Left renal pelvis (tissue), 4 donors: ENCODE measurements at places on chromosomes 11 and 22. TPM values are rescaled to one million over a fixed set of nuclear protein-coding genes. Genes with fewer than 3 reads are reported as not detected.

DNA sequence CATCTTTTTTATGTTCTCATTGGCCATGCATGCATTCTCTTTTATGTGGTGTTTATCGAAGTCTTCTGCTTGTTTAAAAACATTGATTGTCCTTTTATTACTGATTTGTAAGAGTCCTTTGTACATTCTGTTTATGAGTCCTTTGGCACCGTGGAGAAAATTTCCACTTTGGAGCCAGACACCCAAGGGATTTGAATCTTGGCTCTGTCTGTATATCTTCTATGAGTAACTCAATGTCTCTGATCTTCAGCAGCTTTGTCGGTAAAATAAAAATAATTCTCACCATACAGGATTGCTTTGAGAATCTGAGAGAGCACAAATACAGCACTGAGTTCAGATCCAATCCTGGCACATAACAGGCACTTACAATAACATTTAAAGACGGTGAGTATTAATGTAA lies 12.8 kb upstream of the SORL1 start:
- DNase-seq = no peak

GRCh38 chr11:3894128-3894731 lies 38.8 kb downstream of the STIM1 start:
- no peak for DNase-seq

DNA sequence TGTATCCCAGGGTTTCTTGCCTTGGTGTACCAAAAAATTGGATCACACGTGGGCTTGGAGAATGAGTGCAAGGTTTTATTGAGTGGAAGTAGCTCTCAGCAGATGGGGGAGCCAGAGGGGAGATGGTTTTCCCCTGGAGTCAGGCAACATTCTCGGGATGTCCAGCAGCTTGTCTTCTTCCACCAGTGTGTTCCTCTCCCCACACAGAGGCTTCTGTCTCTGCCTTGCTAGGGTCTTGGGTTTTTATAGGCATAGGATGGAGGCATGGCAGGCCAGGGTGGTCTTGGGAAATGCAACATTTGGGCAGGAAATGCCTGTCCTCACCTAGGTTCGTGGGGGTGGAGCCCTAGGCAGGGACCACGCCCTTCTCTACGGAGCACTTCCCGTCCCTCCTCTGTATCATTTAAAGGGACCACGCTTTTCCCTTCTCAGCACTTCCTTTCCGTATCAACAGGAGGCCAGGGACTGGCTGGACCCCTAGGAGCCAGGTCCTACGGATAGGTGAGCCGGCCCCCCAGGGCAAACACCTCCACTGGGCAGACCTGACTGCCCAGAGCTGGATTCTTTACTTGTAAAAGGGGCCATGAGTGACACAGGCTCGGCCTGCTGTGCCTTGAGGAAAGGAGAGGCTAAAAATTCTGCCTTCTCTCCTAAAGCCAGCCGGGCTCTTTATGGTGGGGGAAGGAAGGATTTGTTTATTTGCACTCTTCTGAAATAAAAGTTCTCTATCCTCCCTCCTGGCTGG lies 55.3 kb upstream of the CCDC188 start:
- no peak for DNase-seq

- DNase-seq = no peak
Measured at GRCh38 chr11:71115770-71116692, 136.3 kb downstream of the SHANK2 start.

The CD6 gene
- 0.50 TPM for polyA plus RNA-seq

GRCh38 chr22:23035557-23036277 lies 34.6 kb upstream of the GNAZ start:
- DNase-seq = no peak

DNA sequence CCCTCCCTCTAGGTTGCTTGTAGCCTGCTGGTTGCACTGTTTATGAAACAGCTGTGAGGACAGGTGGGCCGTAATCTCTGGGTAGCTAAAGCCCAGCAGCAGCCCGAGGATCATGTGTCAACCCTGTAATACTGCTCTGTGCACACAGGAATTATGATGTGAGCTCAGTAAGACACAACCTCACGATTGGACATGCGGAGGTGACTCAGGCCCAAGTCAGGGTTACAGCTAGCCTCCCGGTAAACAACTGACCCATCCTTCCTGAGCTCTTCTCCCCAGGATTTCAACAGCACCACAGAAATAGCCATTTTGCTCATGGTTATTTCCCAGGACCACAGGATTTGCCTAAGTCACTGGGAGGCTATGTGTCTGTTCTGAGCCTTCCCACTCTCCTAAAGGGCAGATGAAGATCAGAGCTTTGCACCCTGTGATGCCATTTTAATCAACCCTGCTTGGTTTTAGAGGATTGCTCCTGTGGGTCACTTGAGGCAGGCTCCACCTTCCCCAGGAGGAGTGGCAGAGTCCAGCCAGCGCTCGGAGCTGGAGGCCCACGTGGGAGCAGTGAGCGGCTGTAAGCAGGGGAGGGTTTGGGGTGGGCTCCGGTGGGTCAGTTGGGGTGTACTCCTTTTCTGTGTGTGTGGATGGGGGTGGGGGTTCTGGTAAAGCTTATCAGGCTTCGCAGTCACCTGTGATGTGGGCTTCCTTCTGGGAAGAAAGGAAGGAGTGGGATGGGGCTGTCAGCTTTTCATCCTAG lies at the start of gene AMPD3:
AMPD3 (plus strand) TSS at position 387 of the 754 bp plus-strand sequence. CDS start 6,256 bp downstream, outside the sequence.
- no peak for DNase-seq

The HARBI1 gene
- polyA plus RNA-seq = 4.0 TPM

The NCF4 gene
- polyA plus RNA-seq = 2.0 TPM

DNA sequence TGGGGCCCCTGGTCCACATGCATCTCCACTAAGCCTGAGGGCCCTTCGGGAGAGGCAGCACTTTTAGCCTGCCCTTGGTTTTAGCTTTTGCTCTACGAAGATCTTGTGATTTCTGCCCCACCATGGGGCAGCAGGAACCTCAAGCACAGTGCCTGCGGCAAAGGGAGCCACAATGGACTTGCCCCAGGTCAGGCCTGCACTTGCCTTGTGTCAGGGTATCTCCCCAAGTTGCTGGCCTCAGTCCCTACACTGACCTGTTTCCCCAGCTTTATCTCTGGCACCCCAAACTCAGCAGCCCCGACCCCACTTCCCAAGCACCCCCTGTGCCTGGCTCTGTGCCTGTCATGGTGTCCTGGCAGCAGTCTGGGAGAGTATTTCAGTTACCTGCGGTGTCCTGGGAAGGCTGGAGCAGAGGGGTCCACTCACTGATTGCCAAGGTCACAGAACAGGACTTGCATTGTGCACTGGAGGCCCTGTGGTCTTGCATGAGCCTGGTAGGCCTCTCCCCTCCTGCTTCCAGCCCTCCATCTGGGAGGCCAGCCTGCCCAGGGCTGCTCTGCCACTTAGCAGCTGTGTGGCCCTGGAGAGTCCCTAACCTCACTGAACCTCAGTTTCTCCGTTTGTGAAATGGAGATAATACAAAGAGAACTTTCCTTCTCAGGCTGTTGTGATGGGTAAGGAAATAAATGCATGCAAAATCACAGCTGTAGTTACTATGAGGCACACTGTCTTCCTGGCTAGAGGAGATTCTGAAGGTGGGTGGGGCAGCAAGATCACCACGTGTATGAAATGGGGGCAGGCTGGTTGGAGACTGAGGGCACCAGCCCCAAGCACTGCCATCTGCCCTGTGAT lies 3.6 kb upstream of the AIFM3 start:
- no peak for DNase-seq

DNA sequence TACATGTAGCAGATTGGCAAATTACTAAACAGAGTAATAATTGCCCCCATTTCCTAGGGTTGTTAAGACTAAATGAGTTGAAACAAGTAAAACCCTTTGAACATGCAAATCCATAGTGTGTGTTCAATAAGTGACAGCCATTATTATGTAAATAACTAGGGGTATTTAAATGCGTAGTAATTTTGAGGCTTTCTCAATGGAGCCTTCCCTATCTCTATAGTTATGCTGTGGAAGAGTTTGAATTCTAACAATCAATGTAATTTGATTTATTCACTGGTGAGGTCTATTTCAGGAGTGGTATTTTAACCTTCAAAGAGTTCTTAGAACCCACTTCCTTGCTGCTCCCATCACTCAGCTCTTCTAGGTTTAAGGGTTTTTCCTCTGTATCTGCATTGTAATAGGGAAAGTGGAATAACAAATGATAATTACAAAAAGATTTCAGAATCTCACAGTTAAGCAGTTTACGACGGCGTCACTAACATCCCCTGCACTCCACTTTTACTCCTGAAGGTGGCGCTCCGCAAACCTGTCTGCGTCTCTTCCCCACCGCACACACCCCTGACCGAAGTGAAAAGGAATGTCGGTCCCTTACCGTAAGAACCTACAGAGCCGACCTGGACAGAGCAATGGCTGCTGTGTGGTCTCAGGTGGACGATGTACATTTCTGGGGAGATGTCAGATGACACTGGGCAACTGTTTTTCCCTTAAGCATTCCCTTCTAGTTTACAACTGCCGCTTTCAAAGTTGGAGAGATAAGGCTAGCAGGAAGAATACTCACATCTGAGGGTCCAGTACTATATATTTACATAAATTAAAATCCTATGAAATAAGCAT lies 80.8 kb downstream of the ZC3H12C start:
- DNase-seq = peak; percentile 43

- no peak for DNase-seq
Measured at GRCh38 chr22:41668971-41669911, 19.4 kb downstream of the SNU13 start.

The DUSP8 gene
- 5.5 TPM for polyA plus RNA-seq

The MMP27 gene
- not detected for polyA plus RNA-seq

DNA sequence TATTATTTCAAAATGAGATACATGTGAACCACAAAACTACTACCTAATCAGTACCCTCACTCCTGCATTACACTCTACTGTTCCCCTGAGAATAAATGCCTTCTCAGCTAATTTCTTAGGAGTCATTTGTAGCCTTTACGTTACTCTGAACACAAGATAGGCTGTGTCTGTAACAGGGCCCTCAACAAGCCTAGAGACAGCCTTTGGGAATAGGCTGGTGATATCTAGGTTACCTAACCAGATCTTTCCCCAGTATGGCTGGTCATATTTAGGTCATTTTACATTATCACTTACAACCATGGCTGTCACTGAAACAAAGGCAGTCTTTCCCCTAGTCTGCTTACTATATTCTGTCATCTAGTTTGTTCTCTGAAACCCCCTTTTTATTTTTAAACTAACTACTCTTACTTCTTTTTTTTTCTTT lies 14.2 kb downstream of the ATM start:
- DNase-seq = no peak

GRCh38 chr11:130124096-130124495 lies 35.5 kb upstream of the ST14 start:
- no peak for DNase-seq

DNA sequence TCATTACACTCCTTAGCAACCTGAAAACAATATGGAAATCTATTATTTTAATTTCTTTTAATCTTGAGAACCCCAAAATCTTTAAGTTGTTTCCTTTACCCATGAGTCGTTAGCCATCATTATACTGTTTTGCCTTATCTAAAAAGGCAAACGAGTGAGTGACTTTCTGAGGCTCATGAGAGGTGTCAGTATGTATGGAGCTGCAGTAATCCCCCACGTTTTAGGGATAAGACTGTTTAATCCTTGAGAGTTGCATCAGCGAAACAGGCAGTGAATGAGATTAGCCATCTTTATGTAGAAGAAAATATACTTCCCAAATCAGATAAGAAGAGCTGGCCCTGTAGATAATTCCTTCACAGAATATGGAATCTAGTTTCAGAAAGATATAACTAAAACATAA lies 1147.0 kb downstream of the DLG2 start:
- DNase-seq = no peak

DNA sequence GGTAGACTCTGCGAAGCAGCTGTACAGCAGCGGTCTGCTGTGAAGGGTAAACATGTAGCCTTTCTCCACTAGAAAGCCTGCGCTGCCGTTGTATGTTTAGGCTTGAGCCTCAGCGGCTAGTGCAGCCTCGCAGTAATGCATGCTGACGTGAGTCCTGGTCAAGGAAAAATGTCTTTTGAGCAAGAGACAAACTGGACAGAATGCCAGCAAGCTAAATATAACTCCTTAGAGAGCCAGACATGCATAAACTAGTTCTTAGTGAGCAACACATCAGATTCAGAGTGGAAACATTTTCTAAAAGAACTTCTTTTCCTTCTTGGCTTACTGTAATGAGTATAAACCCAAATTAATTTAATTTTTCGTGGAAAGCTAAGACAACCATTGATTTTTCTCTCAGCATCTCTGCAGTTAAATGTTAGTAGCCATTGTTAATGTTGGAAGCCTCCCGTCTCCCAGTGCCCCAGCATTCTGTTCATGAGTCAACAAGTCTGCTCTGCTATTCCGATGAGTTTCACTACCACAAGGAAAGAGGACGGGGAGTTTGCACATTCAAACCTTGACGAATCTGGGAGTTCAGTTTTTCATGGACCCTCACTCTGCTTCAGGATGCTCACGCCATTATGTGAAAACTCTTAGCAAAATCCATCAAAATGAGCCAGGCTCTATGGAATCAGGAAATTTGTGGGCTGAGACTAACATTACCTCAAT lies 51.4 kb downstream of the JAM3 start:
- DNase-seq = no peak

DNA sequence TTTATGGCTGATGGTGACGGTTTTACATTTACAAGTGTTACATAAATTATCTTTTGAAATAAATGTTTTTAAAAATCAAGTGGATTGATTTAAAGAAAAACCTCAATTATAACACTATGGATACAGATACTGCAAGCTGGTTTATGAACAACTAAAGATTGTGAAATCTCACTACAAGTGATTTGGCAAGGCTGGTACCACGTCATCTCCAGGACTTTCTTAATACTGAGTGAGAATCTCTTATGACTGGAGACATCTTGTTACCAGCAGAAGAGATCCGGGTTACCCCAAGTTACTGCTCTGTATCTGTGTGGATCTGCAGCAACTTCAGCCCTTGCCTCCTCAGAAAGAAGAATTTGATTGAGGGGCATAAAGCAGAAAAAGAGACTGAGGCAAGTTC lies 452.9 kb downstream of the MN1 start:
- no peak for DNase-seq

The ZFTA gene
- 41.2 TPM for polyA plus RNA-seq

The HPX gene
- polyA plus RNA-seq = 2.4 TPM

DNA sequence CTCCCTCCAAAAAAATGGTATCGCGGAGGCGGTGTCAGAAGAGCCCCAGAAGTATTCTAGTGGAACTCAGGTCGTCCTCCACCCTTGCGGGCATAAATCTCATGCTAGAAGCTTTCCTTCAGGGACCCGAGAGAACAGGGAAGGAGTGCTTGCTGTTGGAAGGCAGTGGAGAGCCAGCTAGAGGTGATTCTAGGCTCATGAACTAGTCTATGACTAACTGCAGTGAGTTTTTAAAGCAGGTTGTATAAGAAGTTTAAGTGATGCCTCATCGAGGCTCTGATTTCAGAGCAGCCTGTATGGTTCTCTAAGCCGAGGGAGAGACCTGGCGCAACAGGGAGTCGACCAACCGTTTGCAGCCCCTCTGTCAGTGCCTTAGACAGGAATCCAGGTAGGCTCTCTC lies 85.7 kb downstream of the TBC1D22A start:
- DNase-seq = no peak

DNA sequence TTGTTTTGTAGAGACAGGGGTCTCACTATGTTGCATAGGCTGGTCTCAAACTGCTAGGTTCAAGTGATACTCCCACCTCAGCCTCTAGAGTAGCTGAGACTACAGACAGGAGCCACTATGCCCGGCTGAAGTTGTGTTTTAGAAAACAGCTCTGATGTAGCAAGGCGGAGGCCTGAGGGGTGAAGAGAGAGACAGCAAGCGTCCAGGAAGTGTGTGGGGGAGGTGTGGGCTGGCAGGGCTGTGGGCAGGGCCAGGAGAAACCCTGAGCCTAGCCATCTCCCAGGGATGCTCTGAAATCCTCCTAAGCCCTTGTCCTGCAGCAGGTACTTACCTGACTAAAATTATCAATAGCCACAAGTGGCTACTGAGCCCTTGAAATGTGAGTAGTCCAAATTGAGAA lies 16.1 kb upstream of the RPS3 start:
- DNase-seq = no peak

GRCh38 chr11:72141066-72141465 lies 5.5 kb downstream of the FOLR3 start:
- no peak for DNase-seq

GRCh38 chr11:78576549-78577097 lies 2.0 kb upstream of the NARS2 start:
- DNase-seq = no peak
